ENCODE measurements at places on chromosomes 2 and 18.

DNA sequence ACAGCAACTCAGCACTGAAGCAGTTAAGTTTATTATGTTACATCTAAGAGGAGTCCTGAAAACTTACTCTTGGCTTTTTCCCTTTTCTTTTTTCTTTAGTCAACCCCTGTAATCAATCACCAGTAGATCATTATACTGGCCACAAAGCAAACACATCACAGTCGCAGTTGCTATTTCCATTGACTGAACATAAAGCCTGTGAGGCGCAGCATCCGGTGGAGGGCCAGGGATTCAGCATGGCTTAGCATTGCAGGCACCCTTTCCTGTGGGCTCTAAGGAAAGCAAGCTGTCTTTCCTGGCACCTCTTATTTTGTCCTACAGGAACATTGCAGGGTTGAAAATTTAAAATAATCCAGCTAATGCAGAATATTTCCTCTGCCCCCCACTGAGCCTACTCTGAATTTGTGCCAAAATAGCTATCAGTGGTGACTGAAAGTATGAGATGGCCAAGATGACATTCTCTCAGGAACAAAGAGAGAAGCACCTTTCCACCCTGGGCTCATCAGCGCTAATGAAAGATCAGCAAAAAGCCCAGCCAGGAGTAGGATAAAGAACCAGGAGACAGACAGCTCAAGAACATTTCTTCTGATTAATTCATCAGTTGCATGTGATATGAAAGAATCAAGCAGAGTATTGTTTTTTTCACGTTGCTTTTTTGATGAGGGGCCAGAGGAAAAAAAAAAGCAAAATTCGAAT, 85.3 kb upstream of the SULT1C3 start:
- DNase-seq, result no peak

- no peak for DNase-seq
These were observed 98.6 kb downstream of the HDAC4 start for GRCh38 chr2:239302083-239302807.

DNA sequence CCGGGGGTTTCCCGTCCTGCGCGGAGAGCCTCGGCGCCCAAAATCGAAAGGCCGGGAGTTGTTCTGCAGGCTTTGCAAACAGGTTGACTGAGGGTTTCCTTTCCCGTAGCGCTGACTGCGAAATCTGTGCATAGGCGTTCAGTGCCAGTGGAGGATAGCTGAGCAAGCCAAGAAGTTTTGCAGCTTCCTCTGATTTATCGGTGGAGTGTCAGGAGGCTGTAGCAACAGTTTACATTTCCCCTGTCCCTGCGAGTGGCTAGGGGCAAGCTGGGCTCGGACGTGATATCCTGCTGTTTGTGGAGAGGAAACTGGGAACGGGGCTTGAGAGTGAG, 694 bp downstream of the THSD7B start:
- no peak for DNase-seq

DNA sequence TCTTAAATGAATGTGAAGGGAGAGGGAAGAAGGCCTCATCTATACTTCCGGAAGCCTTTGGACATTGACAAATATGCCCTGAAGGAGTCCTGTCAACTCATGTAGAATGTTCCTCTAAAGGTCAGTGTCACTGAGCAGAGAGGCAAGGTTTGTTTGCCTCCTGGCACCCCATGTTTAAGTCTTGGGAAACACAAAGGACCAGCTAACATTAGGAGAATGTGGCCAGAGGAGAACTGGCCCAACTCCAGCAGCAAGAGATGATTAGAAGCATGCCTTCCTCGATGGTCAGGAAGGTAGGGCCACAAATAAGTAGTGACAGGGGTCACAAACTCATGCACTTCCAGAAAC, 5.7 kb downstream of the DYSF start:
- DNase-seq, result no peak

DNA sequence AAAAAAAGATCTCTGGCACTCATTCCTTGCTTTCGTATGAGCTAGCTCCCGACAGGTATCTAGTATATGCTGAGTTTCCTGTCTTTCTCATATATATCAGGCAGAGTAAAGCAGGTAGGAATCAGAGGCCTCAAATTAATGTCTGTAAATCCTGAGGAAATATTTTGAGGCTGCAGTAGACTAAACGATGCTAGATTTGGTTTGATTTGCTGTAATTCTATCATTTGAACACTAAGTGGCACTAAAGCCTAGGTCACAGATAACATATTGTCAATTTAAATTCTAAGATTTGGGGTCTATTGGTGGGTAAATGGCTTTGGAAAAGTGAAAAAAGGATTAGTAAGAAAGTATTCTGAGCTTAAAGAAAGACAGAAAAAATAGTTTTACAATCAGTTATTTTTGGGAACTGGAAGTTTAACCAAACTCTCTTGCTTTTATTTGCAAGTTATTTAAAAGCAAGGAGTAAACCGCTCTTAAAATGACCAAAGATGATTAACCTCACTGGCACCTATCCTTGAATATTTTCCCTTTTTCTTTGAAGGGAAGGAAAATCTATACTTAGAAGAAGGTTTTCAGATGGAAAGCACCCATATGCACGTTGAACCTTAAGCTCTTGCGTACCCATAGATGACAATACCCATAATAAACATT, 37.6 kb upstream of the SLC4A10 start:
- DNase-seq, result no peak

- DNase-seq, result no peak
These were observed 571.0 kb upstream of the SALL3 start for GRCh38 chr18:78408623-78409022.

- no peak for DNase-seq
These were observed 40.8 kb upstream of the ARHGAP15 start for GRCh38 chr2:143088388-143088787.

- no peak for DNase-seq
These were observed 7.1 kb downstream of the SPRED2 start for GRCh38 chr2:65425276-65425675.

GRCh38 chr2:217621391-217621801, 381.4 kb downstream of the TNS1 start:
- DNase-seq, result no peak

DNA sequence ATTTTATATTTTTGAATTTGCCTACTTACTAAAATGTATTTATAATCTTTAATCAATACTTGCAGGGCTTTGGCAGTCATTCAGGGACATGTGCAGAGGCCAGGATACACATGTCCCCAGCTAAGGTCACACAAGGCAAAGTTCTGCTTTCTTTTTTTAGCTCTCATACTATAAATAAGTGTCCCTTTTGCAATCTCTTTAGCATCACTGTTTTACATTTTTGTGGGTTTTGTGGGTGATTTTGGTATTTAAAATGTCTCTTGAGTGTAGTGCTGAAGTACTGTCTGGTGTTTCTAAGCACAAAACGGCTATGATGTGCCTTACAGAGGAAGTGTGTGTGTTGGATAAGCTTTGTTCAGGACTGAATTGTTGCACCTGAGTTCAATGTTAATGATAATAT, 309.0 kb upstream of the GULP1 start:
- DNase-seq, result no peak

- no peak for DNase-seq
These were observed 1.4 kb downstream of the FAM117B start for GRCh38 chr2:202636213-202636513.

GRCh38 chr2:233329489-233330135, 22.0 kb downstream of the SAG start:
- DNase-seq, result no peak

DNA sequence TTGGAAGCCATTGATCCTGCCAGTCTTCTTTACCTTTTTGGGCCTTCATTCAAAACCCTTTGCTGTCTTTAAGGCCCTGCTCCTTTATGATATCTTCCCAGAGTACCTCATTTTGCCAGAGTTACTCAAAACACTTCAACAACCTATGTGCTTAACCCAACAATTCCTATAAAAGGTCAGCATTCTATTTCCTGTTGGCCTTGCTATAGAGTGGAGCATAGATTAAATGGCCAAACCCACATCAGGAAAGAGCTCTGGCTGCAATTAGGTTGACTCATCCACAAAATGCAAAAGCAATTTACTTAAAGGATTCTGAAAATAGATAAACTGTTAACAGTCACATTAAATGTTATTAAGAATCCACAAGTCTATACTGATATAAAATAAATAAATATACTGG, 21.2 kb downstream of the MRPL33 start:
- no peak for DNase-seq
